ENCODE measurements at places on chromosomes 1 and 21.

GRCh38 chr1:172530000-172530399 lies 3.0 kb upstream of the SUCO start:
- no peak for DNase-seq

GRCh38 chr1:204376465-204376864 lies 16.7 kb upstream of the PLEKHA6 start:
- DNase-seq: no peak

GRCh38 chr1:208336137-208336518 lies 91.9 kb upstream of the PLXNA2 start:
- no peak for DNase-seq

DNA sequence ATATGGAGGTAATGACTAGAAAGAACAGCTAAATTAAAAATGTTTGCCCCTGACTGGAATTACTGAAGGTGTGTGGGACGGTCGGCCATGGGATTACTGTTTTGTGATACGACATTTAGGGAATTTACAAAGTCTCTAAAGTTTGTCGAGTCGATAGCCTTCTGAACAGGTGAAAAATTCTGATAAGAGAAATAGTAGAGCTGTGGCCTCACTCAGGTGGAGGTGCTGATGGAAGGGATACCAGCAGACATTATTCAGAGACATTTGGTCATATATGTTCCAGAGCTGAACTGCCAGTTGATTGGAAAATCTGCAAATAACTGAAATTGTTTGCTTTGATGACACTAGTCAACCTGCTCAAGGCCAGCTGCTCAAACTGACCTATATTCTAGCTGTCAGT lies 71.1 kb downstream of the ADCY10 start:
- DNase-seq: no peak

GRCh38 chr1:80310703-80311245 lies 1304.2 kb upstream of the ADGRL4 start:
- DNase-seq: no peak

DNA sequence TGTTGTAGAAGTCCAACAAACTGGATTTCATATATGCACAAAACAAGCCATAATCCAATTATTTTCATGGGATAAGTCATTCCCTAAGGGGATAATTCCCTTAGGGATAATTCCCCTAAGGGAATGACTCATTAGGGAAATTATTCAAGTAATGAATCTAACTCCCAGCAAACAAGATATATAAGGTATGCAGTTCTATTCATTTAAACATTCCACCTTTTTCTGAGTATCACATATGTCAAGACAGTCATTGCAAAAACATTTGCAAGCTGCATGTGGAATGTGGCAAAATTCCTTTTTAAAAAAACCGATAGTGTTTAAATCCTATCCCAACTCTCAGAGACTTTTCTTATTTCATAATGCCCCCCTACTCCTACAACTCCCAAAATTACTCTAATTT lies 131.2 kb downstream of the AKT3 start:
- no peak for DNase-seq

DNA sequence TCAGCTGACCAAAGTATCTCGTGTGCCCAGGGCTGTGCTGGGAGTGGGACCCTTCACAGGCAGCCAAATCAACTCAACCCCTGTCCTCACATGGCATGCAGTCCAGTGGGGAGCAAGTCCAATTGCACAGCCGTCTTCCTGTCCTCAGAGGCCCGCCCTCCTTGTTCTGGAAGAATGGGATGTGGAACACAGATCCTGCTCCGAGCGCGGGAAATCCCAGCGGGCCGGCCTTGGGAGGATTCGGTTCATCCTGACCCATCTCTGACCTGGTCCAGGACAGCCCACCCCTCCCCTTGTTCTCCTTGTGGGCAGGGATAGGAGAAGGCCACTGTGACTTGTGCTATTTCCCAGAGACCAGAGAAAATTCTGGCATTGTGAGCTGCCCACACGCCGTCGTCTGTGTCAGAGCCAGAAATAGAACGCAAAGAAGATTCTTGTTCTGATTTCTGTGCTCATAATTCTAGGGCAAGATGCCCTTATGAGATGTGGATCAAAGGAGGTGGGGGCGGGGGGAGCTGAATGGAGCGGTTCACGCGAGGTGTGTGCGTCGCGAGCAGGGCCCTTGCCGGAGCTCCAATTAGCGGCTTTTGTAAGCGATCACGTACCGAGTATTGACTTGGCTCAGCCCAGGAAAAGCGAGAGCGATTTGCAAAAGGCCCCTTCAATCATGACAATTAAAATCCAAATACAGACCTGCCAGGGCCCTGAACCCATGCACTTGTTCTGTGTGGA lies 79.2 kb downstream of the AJAP1 start:
- no peak for DNase-seq

DNA sequence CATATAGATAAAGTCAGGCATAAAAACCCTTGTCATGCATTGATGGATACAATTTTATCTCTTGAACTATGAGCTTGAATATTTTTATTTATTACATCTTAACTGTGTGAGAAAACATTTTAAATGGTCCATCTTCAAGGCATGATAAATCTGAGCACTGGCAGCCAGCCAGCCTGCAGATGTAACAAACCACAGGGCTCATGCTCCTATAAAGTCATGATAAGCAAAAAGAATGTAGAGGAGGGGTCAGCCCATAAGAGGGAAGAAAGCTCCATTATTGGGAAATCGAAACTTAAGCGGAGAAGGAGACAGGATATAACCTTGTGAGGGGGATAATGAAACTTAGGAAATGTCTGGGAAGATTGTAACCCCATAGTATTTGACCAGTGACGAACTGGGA lies 839.0 kb downstream of the LRRIQ3 start:
- DNase-seq: no peak

- no peak for DNase-seq
Observed at GRCh38 chr21:46036696-46037330, 55.2 kb downstream of the COL6A1 start.

DNA sequence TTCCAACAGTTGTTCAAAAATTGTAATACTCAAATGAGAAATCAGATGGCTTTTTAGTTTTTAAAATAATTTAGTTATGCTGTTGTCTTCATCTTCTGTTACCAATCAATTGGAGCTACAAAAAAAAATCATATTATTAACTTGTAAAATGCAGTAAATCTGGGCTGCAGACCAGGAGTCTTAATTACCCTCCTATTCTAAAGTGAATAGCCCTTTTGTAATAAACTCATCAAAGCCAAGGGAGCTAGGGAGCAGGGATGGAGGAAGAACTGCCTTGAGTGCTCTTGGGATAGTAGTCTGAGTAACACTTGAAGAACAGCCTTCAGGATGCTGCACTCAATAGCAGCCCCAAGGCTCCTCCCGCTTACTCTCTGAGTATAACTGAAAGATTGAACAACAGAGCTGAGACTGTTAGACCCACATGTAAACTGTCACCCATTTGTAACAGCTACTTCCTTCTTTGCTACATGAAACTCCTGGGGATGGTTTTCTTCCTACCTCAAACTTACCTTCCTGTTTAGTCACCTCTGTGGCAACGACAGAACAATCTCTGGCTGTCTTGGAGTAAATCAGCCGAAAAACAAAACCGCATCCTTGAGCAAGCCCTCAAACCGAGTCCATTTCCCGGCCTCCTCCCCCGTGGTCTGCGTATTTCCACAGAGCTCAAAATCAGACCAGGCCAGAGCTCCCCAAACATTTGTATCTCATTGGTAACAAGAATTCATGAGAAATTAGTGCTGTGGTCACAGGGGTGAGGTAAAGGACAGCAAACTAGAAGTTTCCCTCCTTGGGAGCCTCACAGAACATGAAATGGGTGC lies 55.9 kb downstream of the CD58 start:
- DNase-seq: no peak

- no peak for DNase-seq
Observed at GRCh38 chr1:119404736-119405135, 10.2 kb upstream of the HSD3B2 start.

DNA sequence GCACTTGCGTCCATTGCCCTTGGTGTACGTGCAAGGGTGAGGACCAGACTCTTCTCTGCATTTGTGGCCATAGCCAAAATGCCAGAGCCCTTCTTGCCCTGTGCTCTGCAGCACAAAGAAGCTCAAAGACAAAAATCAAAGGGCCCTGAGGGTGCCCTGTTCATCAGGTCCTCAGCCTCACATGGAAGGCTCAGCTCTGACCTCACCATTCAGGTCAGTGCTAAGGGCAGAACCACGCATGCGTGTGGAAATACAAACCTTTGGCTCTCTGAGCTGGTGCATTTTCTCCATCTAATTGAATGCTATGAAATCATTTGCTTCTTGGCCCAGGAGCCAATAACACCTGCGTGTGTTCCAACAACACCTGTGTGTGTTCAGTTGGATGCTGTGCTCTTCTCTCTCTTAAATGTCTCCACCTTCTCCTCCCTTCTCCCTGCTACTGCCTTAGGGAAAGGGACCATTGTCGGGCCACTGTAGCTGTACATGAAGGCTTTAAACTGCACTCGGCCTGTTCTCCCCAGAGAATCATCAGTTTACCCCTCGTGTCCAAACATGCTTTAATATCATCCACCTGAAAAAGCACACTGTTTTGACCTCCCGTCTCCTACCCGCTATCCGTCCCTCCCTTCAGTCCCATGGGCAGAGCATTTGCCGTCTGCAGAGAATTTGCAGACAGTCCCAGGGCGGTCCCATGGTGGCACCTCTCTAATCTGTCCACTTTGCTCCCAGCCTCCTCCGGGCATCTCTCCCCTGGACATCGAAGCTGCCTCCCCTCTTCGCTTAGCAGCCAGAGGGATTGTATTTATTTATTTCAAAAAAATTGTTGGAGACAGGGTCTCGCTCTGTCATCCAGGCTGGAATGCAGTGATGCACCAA lies 60.6 kb downstream of the EVA1C start:
- no peak for DNase-seq

Data from globus pallidus (tissue), 1 donor.